ENCODE measurements at places on chromosomes 16 and 17. TPM values are rescaled to one million over a fixed set of nuclear protein-coding genes. Genes with fewer than 3 reads are reported as not detected.

- DNase-seq = no peak
Measured at GRCh38 chr17:56793957-56794356, 39.8 kb downstream of the C17orf67 start.

GRCh38 chr17:31452101-31452500 is 60.6 kb downstream of the RAB11FIP4 start:
- no peak for DNase-seq

DNA sequence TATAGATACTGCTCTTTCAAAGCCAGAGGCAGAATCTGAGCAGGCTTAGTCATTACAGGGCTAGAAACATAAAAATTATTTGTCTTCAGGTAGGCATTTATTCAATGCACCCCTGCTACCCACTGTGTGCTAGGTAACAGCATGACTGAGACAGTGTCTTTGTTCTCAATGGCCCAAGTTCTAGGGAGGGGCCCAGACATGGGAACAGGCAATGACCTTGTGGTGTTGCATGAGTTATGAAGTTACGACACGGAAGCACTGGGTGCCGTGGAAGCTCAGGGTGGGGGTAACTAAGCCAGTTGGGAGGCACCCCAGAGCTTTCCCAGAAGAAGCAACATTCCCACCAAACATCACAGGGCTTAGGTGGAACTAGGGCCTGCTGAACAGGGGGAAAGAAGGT is 87.0 kb downstream of the CPPED1 start:
- no peak for DNase-seq

DNA sequence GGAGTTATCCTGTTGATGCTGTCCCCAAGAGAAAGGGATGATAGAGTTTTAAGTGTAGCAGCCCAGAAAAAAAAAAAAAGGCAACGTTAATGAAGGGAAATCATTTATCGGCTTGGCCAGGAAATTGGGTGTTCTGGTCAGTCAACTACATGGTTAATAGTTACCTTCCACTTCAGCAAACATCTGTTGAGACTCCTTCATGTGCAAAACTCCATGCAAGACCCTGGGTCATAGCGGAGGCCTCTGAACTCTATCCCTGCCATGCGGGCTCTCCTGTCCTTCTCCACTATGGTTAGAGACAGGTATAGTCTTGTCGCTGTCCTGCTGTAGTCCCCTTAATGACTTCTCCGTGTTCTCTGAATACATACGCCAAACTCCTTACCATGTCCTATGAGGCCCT is 3.5 kb upstream of the LYRM9 start:
- DNase-seq = peak; percentile 72

- no peak for DNase-seq
Measured at GRCh38 chr16:72753881-72754280, 294.0 kb downstream of the ZFHX3 start.

- no peak for DNase-seq
Measured at GRCh38 chr16:84478172-84478947, 26.1 kb downstream of the MEAK7 start.

DNA sequence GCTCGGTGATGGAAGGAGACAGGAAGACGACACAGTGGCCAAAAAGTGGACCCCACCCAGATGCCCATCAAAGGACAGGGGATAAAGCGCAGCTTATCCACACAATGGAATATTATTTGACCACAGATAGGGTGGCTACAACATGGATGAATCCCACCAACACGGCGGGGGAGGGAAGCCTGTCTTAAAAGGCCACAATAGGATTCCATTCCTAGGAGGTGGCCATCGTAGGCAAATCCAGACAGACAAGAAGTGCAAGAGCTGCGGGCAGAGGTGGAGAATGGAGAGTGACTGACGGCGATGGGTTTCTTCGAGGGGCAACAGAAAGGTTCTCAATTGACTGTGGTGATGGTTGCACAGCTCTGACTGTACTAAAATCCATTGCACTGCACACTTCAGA is 16.0 kb downstream of the SLC38A8 start:
- DNase-seq = no peak

GRCh38 chr17:78910497-78911284 is 7.7 kb upstream of the CEP295NL start:
- DNase-seq = no peak

DNA sequence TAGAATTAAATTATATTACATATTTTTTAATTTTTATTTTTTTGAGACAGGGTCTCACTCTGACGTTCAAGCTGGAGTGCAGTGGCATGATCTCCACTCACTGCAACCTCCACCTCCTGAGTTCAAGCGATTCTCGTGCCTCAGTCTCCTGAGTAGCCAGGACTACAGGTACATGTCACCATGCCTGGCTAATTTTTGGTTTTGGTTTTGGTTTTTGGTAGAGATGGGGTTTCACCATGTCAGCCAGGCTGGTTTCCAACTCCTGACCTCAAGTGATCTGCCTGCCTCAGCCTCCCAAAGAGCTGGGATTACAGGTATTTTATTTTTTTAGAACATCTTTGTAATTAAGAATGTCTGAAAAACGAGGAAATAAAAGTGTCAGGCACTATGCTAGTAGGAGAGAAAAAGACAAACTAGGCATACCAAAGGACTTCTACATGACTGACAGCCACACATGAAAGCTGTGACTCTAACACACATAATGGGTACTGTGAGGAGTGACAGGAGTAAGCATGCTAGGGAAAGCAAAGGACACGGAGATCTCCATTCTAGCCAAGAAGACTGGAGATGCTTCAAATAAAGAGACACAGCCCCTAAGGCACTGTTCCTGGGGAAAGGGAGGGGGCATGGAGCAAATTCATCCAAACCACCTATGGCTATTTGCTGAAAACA is 7.3 kb downstream of the GNA13 start:
- DNase-seq = no peak

DNA sequence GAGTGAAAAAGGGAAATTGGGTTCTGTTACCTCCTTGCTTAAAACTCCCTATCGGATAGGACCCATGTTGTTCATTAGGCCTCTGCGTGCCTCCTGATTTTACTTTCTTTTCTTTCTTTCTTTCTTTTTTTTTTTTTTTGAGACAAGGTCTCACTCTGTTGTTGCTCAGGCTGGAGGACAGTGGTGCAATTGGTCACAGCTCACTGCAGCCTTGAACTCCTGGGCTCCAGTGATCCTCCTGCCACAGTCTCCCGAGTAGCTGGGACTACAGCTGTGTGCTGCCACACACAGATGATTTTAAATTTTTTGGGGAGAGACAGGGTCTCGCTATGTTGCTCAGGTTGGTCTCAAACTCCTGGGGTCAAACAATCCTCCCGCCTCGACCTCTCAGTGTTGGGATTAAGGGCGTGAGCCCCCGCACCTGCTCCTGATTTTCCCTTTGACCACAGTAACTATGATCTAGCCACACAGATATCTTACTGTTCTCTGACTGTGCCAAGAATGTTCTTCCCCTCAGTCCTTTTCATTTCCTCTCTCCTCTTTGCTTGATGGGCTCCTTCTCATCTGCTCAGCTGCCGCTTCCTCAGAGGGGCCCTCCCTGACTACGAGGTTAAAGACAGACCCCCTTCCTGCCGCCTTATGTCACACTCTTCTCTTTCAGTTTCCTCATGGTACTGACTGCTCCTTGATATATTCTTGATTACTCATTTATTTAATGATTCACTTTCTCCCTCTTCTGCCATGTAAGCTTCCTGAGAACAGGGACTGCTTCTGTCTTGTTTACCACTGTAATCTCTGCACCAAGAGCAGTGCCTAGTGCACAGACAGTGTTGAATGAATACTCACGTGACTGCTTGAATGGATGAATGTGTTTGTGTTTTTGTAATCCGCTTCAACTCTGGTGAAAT is 44.3 kb downstream of the LCMT1 start:
- DNase-seq = no peak

- no peak for DNase-seq
Measured at GRCh38 chr16:9316615-9317014, 225.2 kb downstream of the HAPSTR1 start.

- DNase-seq = no peak
Measured at GRCh38 chr17:66472123-66472522, 169.7 kb downstream of the PRKCA start.

GRCh38 chr17:76935331-76935730 is 67.1 kb downstream of the MGAT5B start:
- DNase-seq = no peak

- peak; percentile 41 for DNase-seq
Measured at GRCh38 chr16:4081521-4082021, 34.7 kb downstream of the ADCY9 start.

- DNase-seq = no peak
Measured at GRCh38 chr16:60553090-60553757, 1483.0 kb downstream of the CDH8 start.

DNA sequence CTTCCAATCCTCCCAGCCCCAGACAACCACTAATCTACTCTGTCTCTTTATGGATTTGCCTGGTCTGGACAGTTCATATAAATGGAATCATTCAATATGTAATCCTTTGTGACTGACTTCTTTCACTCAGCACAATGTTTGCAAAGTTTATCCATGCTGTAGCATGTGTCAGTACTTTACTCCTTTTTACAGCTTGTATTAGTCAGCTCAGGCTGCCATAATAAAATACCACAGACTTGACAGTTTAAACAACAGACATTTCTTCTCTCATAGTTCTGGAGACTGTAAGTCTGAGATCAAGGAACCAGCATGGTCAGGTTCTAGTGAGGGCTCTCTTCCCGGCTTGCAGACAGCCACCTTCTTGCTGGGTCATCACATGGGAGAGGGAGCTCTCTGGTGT is 41.3 kb downstream of the GPRC5B start:
- no peak for DNase-seq

- peak; percentile 58 for DNase-seq
Measured at GRCh38 chr17:78717431-78717980, 64.6 kb downstream of the CYTH1 start.

- peak; percentile 88 for DNase-seq
Measured at GRCh38 chr17:57834146-57834741, 15.6 kb downstream of the MRPS23 start.

GRCh38 chr16:50848755-50849514 is 107.0 kb downstream of the CYLD start:
- no peak for DNase-seq

DNA sequence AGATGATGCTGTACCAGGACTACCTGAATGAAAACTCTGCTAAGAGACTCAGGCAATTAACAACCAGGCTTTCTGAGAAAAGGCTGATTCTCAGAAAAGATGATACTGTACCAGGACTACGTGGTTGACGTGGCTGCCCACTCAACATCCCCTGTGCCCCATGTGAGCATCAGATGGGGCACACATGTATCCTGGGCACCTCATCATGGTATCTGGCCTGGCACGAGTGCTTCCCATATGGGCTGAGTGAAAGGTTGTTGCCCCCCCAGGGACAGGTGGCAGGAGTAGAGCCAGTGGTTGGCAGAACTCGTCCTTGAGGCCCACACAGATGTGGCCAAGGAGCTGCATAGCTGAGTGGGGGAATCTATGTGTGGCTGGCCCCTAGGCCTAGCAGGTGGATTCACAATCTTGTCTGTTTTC is 3.5 kb upstream of the CES4A start:
- DNase-seq = no peak

DNA sequence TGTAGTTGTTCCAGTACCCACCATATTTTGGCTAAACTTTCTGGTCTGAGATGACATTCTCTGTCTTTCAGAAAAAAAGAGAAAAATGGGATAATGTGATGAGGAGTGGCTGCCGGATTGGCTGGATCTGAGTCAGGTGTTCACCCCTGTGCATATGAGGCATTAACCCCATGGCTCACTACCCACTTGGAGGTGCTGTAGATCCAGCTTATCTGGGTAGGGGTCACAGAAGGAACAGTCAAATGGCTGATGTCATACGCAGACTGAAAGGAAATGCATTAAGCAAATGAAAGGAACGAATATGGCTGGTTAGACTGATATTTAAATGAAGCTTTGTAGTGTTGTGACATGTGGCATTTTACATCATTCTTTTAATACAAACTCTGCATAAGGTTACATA is 17.3 kb downstream of the MAP2K6 start:
- DNase-seq = no peak

GRCh38 chr16:67594956-67595355 is 32.6 kb downstream of the CTCF start:
- no peak for DNase-seq

- no peak for DNase-seq
Measured at GRCh38 chr17:9218911-9219310, 197.6 kb downstream of the NTN1 start.

DNA sequence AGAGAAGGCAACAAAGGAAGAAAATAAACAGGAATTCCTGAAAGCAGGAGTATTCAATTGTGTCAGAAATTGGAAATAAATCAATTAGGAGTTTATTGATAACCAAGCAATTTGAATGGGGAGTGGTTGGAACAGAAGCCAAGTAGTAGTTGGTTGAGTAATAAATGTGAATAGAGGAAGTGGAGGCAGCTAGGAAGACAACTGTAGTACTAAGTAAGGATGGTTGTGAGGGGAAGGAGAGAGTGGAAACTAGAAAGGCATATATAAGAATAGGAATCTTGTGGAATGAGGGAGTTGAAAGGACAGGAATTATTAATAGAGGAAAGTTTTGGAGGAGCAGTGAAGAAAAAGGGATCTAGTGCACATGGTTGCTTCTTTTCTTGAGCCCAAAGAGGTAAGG is 34.4 kb downstream of the NFAT5 start:
- DNase-seq = no peak

DNA sequence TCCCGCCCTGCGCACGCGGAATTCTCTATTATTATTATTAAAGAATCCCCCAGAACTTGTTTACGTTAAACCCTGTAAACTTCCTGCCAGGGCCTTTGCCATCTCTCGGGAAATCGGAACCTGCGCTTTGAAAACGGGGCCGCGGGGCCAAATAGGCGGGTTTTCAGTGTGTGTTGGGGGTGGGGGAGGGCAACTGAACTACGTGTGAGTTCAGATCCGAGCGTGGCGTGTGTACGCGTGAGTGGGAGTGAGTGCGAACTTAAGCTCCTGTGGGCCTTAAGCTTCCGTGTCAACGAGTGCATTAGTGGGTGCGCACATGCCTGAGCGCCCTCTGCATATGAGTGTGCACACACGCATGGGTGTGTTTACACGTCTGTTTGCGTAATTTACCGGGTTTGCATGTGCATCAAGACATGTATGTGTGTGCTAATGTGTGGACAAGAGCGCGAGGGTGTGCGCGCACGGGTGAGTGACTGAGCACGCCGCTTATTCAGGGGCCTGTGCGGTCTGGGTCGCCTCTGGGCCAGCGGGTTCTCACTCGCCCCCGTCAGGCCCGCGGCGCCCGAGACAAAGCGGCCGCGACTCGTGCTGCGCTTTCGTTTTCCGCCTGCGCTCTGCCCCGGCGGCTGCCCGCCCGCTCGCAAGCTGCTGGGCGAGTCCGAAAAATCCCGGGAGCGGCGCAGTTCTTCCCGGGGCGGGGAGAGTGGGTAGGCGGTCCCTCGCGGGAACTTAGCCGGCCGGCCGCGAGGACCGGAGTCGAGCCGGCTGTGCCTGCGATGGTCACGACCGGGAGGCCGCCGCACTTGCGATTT is 1.2 kb upstream of the FOXF1 start:
- no peak for DNase-seq

KRTAP9-9 gene
- not detected for polyA plus RNA-seq

HS3ST4 gene
- polyA plus RNA-seq = not detected

LIG3 gene
- 7.6 TPM for polyA plus RNA-seq

TACO1 gene
- polyA plus RNA-seq = 80.1 TPM

FXR2 gene
- 59.2 TPM for polyA plus RNA-seq

ATMIN gene
- 18.0 TPM for polyA plus RNA-seq

C17orf107 gene
- 2.5 TPM for polyA plus RNA-seq

TSNAXIP1 gene
- polyA plus RNA-seq = 2.8 TPM

LLGL2 gene
- polyA plus RNA-seq = 181 TPM

Data from kidney (tissue), 22 donors.